Bronchial epithelial cell (primary cell): ENCODE measurements at places on chromosomes 13 and 19. TPM values are rescaled to one million over a fixed set of nuclear protein-coding genes. Genes with fewer than 3 reads are reported as not detected.

Gene CBY2
- not detected in 2 replicates for total RNA-seq

Gene REXO1
- 2.4 and 3.8 TPM in 2 replicates for total RNA-seq

Gene GARIN5A
- 0.51 and 0.79 TPM in 2 replicates for total RNA-seq

GRCh38 chr19:18683109-18683957 lies at the start of gene CRTC1:
TSS of gene CRTC1 (plus strand) at chr19:18683680. CDS start at chr19:18683703, 23 bp downstream.
- peak; percentile 50 for DNase-seq

DNA sequence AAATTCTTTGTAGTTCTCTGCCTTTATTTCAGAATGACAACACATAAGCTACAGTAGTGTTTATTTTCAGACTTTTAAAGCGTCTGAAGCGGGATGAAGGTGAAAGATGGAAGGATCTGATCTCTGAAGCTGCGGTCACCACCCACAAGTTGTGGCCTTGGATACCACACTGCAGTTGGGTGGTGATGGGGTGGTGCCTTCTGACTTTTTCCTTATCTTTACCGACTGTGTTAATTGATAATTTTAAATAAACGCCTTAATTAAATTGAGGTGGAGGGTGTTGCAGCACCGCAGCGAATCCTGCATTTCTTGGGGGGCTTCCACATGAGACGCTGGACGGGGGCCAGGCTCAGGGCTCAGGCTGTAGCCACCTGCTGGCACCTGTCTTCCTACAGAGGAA lies 1.3 kb downstream of the TFDP1 start:
- no peak for DNase-seq

GRCh38 chr13:73894995-73895571 lies 239.1 kb downstream of the KLF12 start:
- DNase-seq: no peak

DNA sequence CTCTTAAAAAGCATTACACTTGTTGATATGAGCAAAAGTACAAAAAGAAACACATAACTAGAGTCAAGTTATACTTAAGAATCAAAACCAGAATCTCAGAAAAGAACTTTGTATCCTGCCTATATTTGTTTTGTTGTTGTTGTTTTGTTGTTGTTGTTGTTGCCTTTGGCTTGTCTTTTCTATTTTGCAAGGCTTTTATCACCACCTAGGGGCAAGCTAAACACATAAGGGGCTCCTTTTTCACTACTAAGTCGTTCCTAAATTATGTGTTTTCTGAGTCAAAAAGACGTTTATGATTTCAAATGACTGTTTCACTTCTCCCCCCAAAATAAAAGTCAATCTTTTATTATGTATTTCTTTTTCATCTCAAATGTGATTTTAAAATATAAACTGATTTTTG lies 250.2 kb downstream of the RBM26 start:
- DNase-seq: no peak

- DNase-seq: peak; percentile 99
Observed at GRCh38 chr19:55189403-55189835, 9.3 kb upstream of the SYT5 start.
